ENCODE measurements at places on chromosomes 4 and X.

DNA sequence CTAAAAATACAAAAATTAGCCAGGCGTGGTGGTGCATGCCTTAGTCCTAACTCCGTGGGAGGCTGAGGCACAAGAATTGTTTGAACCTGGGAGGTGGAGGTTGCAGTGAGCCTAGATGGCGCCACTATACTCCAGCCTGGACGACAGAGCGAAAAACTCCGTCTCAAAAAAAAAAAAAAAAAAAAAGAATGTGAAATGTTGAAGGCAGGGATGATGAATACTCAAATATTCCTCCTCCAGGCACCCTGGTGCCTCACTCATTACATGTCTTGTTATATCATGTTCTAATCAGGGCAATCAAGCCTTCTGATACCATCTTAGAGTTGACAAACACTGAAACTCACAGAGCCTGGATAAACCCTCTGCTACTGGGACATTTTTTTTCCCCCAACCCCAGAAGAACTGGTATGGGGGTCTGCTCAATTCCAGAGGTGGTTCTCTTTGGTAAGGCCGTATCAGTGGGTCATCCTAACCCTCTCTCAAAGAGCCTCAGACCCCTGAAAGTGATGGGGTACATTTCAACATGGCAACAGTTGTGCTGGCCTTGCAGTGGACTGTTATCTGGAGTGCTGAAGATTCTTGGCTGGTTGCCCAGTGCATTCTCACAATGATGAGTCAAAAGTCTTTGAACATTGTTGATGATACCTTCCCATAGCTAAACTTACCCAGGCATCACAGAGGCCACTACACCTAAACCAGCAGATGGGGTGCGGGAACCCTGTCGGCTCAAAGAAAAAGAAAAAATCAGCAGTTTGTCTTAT is 2.4 kb upstream of the SH3KBP1 start:
- DNase-seq, result peak; percentile 61

DNA sequence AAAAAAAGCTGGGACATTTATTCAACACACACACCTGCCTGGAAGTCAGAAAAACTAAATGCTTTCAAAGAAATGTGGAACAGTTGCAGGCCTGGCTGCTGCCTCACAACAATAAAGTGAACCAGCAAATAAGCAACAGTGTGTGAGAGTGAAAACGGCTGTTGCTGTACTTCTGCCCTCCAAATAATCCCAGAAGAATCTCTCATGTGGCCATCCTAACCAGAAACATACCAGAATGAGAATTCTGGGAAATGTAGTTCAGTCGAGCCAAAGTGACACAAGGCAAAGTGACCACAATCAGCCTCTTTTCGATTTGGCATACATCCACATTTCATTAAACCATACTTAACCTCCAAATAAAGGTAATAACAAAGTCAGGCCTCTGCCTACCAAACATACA is 204.5 kb downstream of the SLC7A11 start:
- DNase-seq, result no peak

DNA sequence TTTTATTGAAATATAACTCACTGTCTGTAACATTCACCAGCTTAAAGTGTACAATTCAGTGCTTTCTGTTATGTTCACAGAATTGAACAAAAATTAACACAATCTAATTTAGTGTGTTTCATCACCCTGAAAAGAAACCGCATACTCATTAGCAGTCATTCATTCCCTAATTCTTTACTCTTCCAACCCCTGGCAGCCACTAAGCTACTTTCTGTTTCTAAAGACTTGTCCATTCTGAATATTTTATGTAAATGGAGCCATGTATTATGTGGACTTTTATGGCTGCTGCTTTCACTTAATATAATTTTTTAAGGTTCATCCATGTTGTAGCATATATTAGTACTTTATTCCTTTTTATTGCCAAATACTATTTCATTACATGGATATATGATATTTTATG is 94.7 kb upstream of the ATP8A1 start:
- DNase-seq, result no peak

GRCh38 chr4:165763640-165764039 is 109.4 kb upstream of the TLL1 start:
- DNase-seq, result no peak

GRCh38 chr4:139921429-139922184 is 232.4 kb downstream of the MAML3 start:
- DNase-seq, result no peak

DNA sequence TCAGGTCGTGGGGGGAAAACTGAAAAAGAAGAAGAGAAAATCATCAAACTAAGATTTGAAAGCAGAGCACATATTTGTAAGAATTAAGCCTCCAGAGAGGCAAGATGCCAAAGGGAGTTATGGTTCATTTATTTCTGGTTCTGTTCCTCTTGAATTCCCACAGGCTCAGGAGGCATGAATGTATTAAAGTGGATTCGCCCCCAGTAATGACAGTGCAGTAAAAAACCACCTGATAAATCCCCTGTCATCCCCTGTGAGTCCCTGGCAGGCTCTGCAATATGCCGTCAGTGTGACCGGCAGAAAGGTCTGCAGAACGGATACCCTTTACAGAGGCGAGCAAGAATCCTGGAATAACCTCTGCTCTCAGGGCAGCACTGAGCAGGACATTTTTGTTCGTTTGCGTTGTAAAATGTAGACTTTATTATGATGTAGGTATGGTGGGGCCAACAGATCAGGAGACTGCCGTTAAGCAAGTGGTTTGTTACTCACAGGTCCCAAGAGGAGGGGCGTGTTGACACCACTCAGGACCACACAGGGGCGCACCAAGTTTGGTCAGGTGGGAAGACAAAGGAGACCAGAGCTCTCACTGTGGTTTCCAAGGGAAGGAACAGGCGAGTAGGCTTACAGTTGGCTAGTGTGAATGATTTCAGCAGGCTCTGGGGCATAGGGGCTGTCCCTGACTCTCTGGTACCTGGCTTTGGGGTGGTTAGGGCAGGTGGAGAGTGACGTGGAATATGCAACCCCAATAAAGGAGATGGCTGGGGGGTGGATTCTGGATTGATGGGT is 75.3 kb downstream of the DHRSX start:
- no peak for DNase-seq

GRCh38 chr4:120049732-120050494 is 16.7 kb downstream of the MAD2L1 start:
- DNase-seq, result peak; percentile 56

GRCh38 chrX:131827935-131828334 is 195.2 kb upstream of the STK26 start:
- DNase-seq, result no peak

DNA sequence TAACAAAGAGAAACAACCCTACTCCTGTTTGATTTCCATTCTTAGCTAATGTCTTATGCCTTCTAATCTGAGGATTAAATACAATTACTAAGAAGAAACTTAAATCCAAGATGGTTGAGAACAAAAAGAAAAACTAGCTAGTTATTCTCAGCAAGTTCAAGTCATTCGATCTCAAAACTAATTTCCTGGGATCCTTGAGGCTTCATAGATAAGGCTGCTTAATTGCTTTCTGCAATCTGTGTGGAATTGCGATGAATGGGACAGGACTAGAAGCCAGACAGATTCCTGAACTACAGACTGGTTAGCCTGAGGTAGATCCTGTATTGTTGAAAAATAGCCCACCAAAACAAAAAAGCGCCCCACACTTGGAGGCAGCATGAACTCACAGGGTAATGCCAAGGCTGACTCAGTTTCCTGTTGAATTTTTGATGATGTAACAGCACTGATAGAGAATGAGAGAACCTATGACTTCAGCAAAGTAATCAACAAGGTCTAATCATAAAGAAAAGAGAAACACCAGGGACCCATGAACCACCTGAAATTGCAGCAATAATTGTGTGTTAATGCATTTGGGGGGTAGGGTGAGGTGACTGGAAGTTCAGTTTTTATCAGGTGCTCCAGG is 33.9 kb downstream of the KLHL15 start:
- DNase-seq, result no peak

DNA sequence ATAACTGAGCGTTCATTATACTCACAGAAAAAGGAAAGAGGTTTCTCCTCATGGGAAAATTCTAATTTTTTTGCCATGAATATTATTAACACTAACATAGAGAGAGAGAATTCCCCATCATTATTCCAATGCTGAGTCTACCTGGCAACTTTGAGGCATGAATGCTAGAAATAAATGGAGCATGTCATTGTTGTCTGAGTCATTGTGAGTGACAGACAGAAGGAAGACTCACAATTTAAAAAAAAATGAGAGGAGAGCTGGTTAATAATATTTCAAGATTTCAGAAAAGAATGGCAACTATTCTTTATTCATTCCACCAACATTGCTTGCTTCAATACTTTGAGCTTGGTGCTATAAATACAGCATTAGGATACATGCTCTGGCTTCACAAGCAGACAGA is 170.4 kb upstream of the HS3ST1 start:
- no peak for DNase-seq

DNA sequence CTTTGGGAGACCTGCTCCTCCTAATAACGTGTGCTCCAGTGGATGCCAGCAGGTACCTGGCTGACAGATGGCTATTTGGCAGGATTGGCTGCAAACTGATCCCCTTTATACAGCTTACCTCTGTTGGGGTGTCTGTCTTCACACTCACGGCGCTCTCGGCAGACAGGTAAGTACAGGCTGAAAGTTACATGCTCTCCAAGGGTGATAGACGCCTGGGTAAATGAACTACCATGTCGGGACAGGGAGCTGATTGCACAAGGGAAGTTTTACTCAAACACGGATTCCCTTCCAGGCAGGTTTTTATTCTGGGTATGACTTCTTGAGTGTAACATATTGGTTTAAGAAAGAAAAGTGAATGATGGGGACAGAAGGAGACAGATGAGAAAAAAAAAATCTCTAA is 836 bp downstream of the GRPR start:
- no peak for DNase-seq

GRCh38 chrX:38726612-38727011 is 74.6 kb upstream of the MID1IP1 start:
- no peak for DNase-seq

DNA sequence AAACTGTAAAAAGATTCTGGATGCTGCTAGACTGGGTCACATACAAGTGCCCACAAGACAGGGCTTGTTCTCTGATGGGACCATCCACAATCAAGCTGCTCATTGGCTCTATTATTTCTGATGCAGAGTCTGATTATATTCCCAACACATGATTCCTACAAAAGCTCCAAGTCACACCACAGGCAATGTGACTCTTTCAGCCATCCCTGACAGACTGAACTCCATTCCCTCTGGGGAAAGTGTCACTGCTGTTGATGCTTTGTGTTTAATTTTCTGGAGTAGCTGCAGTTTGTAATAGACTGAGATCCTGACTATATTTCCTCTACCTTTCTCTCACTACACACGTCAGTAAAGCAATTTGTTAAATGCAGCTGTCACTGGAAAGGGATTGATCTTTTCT is 55.4 kb upstream of the BCLAF3 start:
- DNase-seq, result no peak

GRCh38 chrX:40474205-40474626 is 106.6 kb upstream of the ATP6AP2 start:
- no peak for DNase-seq

- DNase-seq, result no peak
Measured at GRCh38 chrX:112834031-112834845, 6.4 kb downstream of the AMOT start.

DNA sequence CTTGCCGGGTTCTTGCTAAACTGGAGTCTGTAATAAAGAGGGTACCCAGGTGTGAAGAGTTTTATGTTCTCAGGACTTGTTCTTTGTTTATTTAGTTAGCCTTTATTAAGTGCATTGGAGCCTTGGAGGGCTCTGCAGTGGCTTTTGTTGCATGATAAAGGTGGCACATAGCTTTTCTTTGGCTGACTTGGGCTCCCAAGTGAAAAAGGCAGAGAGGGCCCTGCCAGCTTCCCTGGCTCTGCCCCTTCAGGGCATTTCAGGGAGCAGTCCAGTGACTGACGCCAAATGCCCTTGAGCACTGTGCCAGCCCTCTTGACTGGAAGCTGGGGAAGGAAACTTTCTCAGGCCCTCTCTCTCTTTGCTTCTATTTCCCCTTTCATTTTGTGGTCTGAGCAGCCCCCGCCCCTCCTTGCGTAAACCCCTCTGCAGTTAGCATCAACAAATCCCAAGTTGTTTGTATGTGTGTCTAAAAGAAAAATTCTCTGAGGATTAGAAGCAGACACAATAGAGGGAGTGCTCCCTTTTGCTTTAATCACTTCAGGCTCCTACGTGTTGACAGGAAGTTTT is 152.2 kb downstream of the NHS start:
- DNase-seq, result no peak

DNA sequence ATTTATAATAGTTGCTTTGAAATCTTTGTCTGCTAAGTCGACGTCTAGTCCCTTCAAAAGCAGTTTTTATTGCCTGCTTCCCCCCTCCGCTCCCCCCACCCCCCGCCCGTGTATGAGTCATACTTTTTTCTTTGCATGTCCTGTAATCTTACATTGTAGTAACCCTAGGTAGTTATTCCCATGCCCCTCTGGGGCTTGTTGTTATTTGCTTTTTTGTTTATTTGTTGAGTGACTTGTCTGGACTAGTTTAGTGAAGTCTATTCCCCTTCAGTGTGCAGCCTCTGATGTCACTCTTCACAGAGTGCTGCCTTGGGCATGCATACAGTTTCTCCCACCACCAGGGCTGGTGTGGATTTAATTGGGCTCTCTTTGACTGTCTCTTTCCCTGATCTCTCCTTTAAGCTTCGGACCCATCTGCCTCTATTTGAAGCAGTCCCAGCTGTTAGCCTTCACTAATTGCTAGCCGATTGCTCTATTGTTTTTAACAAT is 86.2 kb downstream of the PPEF1 start:
- no peak for DNase-seq

- DNase-seq, result no peak
Measured at GRCh38 chrX:20352935-20353336, 86.2 kb upstream of the RPS6KA3 start.

DNA sequence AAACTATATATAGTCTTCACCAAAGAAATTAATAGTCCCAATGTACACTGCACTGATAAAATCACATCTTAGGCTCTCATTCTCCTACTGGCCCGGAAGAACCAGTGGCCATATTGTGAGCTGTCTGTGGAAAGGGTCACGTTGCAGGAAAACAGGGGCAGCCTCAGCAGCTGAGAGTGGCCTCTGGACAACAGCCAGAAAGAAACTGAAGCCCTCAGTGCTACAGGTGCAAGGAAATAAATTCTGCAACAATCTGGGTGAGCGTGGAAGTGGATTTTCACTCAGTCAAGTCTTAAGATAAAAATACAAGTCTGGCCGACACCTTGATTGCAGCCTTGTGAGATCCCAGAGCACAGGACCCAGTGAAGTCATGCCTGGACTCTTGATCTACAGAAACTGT is 3.2 kb upstream of the SLC25A14 start:
- no peak for DNase-seq

GRCh38 chrX:17559728-17560379 is 177.4 kb upstream of the SCML1 start:
- no peak for DNase-seq

- DNase-seq, result peak; percentile 64
Measured at GRCh38 chr4:141425124-141425523, 204.4 kb downstream of the ZNF330 start.

GRCh38 chrX:127038065-127038464 is 218.5 kb downstream of the PRR32 start:
- no peak for DNase-seq

DNA sequence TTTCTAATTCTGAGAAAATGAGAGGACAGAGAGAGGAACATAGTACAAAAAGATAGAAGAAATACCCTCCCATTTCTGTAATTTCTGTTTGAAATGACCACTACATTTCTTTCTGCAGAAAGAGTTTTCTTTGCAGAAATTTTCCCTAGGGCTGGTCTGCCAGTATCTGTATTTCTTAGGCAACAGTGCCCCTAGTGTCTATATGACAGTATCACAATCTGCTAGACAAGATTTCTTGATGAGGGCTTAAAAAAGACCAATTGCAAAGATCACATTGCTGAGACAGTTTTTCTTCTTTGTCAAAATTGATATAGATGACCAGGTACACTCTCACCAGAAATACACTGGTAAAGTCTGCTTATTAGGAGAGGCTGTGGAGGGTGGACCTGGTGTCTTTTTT is 81.0 kb upstream of the ZDHHC15 start:
- no peak for DNase-seq

GRCh38 chr4:112515198-112516065 is 548 bp downstream of the NEUROG2 start:
- DNase-seq, result no peak

Measured in non-pigmented ciliary epithelial cell (primary cell).